Dorsolateral prefrontal cortex (tissue), 122 donors: ENCODE measurements at places on chromosomes 5 and 9. TPM values are rescaled to one million over a fixed set of nuclear protein-coding genes. Genes with fewer than 3 reads are reported as not detected.
A peak's percentile ranks its signal among the peaks of the same experiment; 100 is the strongest.

- peak; percentile 75 for DNase-seq
These were observed at the start of gene RETREG1 for GRCh38 chr5:16616536-16617273. Gene RETREG1, minus strand, starts transcription at chr5:16616997. Its CDS starts 26 bp downstream, at chr5:16616971.

Gene TPRN
- 72.7 TPM for total RNA-seq

Gene PCDHGC5
- total RNA-seq, result 34.3 TPM

DNA sequence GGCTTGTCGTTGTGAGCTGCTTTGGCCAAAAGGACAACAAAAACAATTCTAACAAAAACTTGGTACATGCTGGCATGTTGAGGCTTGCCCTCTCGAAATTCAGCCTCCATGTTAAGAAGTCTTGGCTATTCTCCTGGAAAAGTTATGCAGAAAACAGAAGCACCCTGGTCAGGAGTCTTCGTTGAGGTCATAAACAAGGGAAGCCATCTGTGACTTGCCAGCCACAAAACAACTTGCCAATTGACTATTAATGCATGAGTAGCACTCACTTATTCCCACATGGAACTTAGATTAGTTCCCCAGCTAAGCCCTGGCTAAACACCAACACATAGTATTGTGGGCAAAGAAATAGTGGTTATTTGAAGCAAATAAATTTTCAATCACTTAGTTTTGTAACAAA, 521.0 kb upstream of the CHD1 start:
- no peak for DNase-seq

Gene SPOCK1
- total RNA-seq, result 467 TPM

GRCh38 chr9:76562511-76562911, 103.5 kb downstream of the GCNT1 start:
- no peak for DNase-seq

DNA sequence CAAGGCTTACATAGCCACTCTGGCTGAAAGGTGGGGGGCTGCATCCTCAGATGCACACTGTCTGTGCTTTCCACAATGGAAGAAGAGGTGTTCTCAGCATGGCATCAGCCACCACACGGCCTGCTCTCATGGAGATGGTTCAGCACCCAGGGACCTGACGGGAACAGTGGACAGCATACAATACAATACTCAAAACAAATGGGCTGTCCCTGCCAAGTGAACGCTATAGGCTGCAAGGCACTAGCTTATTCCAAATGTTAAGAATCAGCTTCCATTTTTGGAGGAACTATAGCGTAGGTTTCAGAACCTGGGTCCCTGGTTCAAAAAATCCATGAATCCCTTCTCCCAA, 77.2 kb downstream of the ZNF608 start:
- DNase-seq, result no peak

Gene C9orf153
- 1.5 TPM for total RNA-seq

GRCh38 chr9:108138516-108138915, 648.9 kb upstream of the KLF4 start:
- no peak for DNase-seq

Gene TMEM215
- 1.5 TPM for total RNA-seq

Gene FOXD4L6
- total RNA-seq, result not detected

GRCh38 chr9:79652598-79652997, 80.8 kb downstream of the TLE4 start:
- no peak for DNase-seq

DNA sequence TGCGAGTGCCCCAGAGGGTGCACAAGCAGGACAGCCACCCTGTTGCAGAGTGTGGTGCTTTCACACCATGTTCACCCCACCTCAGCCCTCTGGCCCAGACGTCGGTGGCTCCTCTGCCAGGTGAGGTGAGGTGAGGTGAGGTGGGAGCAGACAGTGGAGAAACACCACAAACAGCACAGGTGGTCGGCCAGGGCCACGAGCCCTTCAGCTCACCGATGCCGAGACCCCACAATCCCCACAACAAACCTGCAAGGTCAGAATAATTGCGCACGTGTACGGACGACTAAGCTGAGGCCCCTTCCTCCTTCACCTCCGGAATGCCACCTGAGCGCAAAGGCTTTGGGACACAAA, 10.5 kb downstream of the BRD3 start:
- no peak for DNase-seq

DNA sequence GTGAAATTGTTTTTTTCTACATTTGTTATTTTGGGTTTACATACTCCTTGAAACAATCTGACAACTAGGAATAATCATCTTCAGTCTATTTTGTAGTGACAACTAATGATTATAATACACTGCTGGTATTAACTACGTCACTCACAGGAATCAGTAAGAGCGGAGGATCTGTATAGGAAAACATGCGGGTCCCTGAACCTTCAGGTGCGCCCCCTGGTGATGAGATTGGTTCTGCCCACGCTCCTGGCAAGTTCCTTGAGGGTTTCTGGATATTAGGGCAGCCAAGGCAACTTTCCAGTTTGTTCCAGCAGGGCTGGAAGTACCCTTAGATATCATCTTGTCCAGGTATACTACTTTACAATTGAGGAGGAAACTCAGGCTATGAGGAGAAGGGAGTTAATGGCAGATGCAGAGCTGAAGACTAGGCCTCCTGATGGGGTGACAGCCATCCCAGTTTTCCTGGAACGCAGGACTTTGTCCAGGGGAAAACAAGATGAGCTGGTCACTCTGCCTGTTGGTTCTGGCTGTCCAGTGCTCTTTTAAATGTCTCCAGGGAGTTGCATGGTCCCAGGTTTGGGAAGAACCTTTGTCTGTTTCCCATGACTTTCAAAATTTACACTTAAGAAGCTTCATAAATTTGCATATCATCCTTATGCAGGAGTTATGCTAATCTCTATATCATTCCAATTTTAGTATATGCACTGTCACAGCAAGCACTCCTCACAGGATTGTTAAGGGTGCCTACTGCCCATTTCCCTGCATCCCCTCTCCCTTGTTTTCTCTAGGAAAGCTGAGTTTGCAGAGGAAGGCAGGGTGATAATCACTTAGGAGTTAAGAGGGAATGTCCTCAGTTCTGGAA, 14.9 kb upstream of the WNT8A start:
- DNase-seq, result peak; percentile 71

Gene HBEGF
- 9.3 TPM for total RNA-seq

Gene HARS1
- 101 TPM for total RNA-seq

DNA sequence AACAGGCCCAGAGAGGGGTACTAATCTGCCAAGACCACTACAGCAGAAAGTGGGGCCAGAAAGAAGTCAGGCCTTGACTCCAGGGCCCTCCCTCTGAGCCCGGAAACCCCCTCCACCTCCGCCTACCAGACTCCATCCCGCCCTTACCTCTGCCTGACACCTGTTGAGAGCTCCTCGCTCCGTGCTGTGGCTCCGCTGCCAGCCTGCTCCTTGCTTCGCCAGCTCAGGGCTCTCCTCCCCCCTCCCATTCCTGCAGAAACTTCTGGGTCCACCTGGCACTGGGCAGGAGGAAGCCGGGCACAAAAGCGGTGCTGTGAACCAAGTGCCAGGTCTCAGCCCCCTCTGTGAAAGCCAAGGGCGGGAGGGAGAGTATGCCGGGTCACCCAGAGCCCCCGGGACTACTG, 6.4 kb upstream of the ST6GALNAC6 start:
- no peak for DNase-seq

GRCh38 chr5:63774939-63775338, 187.3 kb downstream of the HTR1A start:
- DNase-seq, result no peak

DNA sequence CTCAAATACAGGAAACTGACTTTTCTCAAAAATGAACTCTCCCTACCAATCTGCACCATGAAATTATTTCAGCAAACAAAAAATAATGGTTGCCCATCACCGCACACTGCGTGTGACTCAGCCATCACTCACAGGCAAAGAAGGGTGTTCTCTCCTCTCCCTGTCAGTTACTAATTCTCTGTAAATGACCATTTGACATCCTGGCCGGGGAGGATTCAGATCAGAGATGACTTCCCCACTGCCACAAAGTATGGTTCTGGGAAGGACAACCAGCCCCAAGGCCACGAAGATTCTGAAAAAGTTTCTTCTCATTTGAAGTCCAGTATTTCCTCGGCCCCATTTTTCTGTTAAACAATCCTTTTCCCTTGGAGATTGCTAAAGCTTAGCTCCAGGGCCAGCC, 199.4 kb downstream of the AUH start:
- no peak for DNase-seq

DNA sequence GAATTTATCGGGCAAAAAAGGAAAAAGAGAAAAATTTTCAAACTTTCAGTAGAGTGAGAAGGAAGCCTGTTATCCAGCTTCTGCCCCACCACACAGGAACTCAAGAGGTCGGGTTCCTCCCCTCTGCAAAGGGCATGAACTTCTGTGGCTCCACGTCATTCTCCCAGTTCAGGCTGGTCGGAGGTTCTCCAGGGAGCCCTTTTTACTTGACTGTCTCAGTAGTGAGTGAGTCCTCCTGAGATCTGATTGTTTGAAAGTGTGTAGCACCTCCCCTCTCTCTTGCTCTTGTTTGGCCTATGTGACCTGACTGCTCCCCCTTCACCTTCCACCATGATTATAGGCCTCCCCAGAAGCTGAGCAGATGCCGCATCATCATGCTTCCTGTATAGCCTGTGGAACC, 9.7 kb downstream of the SPINK1 start:
- DNase-seq, result no peak

Gene MEGF10
- total RNA-seq, result 64.9 TPM

DNA sequence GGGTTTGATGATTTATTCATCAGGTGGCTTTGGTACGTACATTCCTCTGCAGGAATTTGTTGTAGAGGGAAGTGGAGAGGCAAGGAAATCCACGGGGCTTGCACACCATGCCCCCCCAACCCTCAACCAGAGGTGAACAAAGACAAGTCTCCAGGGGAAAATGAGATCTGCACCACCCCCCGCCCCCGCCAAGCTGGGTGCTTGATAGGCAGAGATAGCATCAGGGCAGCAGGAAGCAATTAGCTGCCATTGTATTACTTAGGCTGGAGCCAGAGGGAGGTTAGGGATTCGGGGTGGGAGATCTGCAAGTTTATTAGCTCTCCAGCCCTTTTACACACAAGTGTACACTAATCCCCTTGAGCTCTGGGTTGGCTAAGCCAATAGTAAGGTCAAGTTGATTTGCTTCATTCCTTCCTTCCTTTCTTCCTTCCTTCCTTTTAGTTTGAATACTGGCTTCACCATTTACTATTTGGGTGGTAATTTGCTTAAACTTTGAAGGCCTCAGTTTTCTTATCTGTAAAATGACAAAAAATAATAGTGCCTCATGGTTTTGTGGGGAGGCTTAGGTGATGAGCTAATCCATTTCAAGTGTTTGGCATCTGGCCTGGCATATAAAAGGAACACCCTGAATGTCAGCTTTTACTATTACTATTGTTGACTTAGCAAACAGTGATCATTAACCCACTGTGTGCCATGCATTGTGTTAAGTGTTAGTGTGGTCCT, 34.1 kb downstream of the SPRY4 start:
- no peak for DNase-seq

DNA sequence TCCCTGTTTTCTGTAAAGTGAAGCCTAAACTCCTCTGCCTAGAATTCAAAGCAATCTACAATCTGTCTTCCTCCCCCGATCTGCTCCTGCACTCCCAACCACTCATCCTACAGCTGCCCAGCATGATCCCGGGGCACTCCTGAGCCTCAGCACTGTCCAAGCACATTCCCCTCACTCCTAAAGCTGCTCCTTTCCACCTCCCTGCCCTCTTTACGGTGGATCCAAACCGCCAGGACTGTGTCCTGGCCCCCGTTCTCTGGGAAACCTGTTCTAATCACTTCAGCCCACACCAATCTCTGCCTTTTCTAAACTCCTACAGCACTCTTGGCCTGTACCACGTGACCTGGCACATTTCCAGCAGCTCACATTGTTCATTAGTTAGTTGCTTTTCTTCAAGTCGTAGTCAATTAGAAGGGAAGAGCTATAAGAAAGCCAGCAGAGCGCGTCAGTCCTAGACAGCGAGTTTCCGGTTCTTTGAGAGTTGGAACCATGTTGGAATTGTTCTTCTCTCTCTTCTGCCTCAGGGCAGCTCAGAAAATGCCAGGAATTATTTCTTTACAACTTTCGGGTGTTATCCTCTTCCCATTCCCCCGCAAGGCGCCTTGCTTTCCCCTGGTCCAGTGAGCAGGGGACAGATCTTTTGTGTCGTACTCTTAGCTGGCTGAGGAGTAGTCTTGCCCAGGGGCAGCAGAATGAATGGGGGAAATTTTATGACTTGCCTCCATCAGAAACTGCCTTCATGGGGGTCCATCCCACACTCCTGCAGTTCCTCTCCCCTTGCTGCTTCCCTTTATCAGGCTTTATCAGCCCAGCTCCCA, 60.7 kb downstream of the NRG2 start:
- DNase-seq, result no peak

Gene SLC34A1
- not detected for total RNA-seq
